Keratinocyte (primary cell): ENCODE measurements at places on chromosomes 7 and 10.

- DNase-seq: no peak
These were observed 96.2 kb downstream of the C10orf105 start for GRCh38 chr10:71623098-71623985.

DNA sequence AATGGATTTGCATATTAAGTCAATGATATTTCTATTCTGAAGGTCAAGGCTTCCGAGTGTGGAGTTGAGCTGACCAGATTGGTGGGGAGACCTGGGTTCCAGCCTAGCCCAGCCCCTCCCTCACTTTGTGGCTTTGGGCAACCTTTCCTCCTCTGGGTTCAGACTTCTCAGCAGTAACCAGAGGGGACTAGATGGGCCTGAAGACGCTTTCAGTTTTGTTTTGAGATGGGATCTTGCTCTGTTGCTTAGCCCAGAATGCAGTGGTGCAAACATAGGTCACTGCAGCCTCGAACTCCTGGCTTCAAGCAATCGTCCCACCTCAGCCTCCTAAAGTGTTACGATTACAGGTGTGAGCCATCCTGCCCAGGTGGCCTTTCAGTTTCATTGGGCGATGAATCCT is 68.1 kb upstream of the LEP start:
- DNase-seq: no peak

- no peak for DNase-seq
These were observed 187.0 kb downstream of the PPP1R17 start for GRCh38 chr7:31873816-31874597.

GRCh38 chr10:7090529-7090928 is 320.3 kb downstream of the SFMBT2 start:
- no peak for DNase-seq

- DNase-seq: peak; percentile 99
These were observed 743 bp upstream of the PITRM1 start for GRCh38 chr10:3173171-3173878.

GRCh38 chr7:141979568-141979967 is 6.0 kb upstream of the TAS2R38 start:
- DNase-seq: no peak

DNA sequence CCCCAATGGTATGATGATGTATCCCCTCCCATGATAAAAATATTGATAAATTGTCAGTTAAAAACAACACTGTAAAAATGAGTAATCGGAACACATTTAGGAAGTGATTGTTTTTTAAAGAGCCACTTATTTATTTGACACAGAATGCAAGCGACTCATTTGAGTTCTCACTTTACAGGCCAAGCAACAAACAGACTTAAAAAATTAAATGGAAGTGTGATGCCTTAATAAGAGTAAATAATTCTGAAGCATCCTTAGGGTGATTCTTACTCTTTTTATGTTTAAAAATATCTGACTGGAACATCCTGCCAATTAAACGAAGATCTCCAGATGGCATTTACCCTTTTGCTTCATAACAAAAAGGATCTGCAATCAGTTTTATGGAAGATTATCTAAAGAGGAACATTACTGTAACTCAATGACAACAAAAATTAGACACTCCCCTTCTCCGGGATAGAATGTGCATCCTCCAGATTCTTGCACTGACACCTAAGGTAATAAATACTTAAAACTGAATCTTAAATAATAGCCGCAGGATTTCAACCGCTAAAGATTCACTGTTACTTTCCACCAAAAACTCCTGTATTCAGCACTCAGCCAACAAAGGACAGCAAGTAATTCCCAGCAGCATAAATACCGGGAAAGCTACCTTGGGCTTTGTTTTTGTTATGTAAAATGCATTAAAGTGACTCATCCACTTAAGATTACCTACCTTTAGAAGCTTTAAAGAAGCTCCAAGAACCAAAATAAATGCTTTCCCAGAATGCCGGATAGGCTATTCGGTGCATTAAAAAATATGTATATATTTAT is 1.7 kb downstream of the CACNA2D1 start:
- DNase-seq: no peak

DNA sequence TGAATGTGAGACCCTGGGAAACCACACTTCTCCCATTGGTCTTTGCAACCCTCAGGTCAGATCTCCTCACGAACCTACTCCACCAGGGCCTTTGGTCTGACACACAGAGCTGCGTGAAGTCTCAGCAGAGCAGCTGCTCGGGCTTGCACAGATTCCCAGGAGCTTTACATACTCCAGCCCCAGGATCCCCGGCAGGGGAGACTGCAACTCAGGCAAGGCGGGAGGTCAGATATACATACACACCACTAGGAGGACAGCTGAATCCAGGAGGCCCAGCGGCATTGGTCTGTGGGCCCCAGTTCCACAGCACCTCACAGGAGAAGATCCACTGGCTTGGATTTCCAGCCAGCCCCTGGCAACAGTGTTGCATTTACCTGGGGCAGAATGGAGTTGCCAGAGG is 239.2 kb downstream of the GPAM start:
- no peak for DNase-seq

DNA sequence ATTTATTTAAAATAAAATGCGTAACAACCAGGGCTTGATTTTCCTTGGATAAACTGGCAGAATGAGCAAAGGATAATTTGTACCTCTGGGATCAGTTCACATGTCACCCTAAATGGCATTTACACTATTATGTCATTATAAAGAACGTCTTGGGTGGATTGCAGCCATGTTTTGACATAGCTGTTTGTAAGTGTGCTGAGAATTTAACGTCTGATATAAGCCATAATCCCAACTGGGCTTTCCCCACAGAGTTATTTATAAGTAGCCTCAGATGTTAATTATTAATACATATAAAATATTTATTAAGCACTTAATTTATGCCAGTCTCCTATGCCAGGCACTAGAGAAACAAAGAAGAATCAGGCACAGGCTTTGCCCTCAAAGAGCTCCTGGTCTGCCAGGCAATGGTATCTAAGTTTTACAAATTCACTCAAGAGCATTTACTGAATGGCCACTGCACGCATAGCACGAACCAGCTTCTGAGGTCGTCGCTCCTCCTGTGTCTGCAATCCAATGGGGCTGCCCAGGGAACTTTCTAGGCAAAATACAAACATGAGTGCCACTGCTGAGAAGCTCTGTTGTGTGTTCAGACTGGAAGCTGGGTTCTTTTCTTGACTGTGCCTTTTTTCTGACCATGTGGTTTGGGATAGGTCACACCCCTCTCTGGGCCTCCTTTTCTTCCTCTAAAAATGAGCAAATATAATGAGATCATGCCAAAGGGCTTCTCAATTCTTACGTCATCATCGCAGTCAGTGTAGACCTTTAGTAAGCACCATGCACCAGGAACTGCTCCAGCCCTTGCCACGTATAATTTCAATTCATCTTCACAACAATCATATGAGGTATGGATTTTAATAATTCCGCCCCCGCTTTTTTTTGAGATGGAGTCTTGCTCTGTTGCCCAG is 11.3 kb upstream of the CTBP2 start:
- no peak for DNase-seq

DNA sequence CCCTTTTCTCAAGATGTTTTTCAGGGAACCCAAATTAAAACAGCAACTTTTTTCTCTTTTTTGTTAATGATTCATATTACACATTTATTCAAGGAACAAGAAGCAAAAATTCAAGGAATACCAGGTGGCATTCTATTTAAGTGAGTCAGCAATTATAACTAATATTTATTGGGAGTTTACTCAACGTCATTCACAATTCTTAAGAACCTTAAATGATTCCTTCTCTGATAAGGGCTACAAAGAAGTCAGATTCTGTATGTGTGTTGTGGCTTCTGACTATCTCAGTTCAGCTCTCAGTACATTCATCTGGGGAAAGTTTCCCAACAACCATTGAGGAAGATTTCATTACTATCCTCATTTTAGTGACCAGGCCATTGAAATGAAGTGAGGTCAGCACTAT is 470.7 kb upstream of the AKR1E2 start:
- no peak for DNase-seq

- no peak for DNase-seq
These were observed 11.0 kb downstream of the TWIST1 start for GRCh38 chr7:19106241-19107080.
